ENCODE measurements at places on chromosomes 4 and X.

DNA sequence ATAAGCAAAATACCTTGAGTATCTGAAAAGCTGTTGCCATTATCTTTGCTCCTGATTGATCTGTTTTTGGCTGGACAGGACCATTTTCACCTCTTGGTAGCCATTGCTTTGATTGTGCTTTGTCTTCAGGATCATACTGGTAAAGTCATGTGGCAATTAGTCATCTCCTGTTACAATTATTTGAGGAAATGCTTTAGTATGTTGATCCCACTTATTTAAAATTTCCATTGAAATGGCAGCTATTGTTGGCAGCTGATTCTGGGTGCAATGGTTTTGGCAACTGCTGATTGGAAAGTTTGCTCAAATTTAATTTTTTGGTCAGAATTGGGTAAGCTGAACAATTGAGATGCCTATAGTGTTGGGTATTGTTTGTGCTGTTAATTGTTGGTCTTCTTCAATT is 238.3 kb upstream of the TLL1 start:
- DNase-seq: no peak

- DNase-seq: no peak
Observed at GRCh38 chrX:136457303-136457917, 30.3 kb upstream of the BRS3 start.

- DNase-seq: no peak
Observed at GRCh38 chrX:66675541-66675940, 36.7 kb upstream of the EDA2R start.

GRCh38 chr4:104491481-104492182 is 3.1 kb downstream of the CXXC4 start:
- DNase-seq: peak; percentile 27

DNA sequence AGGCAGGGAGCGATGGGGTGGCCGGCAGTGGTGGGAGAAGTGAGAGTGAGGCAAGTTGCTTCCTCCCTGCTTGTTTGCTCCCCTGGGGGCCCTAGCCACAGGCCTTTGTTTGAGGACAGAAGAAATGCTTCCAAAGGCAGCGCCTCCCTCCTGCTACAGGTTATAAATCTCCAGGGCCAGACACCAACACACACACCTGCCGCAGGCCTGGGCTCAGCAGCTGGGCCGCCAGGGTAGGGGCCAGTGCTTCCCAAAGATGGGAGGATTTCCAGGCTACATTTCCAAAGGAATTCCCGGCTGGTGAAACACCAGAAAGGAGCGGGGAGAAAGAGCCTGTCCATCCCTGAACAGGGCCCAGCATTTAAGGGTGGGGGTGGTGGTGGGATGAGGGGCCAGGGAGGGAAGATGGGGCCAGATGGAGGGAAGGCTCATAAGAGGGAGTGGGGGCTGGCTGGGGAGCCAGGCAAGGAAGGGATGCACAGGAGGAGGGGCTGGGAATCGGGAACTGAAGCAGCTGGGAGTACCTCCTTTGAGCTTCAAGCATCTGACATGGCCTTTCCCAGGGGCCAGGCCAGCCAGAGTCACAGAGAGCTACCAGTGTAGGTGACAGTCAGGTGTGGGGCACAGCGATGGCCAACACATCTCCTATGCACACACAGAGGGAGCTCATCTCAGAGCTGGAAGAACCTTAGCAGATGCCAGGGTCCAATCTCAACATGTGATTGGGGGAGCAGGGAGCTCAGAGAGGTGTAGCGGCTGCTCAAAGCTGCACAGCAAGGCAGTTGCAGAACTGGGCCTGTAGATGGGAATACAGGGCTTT is 143.9 kb downstream of the PJA1 start:
- no peak for DNase-seq

Data from adrenal gland (tissue), 19 donors.